Heart right ventricle (tissue), 16 donors: ENCODE measurements at places on chromosomes 4 and X.

DNA sequence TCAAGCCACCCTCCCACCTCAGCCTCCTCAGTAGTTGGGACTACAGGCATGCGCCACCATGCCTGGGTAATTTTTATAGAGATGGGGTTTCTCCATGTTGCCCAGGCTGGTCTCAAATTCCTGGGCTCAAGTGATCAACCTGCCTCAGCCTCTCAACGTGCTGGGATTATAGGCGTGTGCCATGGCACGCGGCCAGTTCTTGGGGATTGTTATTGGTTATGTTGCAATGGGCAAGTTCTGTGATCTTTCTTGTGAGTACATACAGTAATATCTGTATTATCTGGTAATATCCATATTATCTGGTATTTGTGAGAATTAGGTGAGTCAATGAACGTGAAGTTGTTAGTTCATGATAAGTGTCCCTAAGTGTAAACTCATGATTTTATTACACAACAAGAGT is 90.3 kb upstream of the TBL1X start:
- no peak for DNase-seq

DNA sequence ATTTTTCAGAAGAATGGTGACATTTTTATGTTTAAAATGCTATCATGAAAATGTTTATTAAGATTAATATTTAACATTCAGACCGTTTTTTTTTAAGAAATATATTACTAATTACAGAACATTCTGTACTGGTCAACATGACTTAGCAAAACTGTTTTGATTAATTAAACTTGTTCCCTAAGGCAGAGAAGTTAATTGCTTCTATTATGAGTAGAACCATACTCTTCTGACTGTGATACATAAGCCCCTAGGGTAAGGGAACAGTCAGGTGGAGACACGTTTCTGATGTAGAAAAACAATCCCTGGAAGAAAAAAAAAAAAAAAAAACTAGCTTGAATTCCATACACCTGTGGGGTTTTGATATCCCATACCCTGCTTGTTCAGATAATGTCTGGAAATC is 97.4 kb downstream of the GPM6A start:
- DNase-seq = no peak

- no peak for DNase-seq
Measured at GRCh38 chr4:37812713-37813112, 13.8 kb upstream of the PGM2 start.

- DNase-seq = no peak
Measured at GRCh38 chr4:52071791-52072546, 20.9 kb downstream of the SPATA18 start.
